Urothelium cell line (cell line): ENCODE measurements at places on chromosomes 11 and 22.
A peak's percentile ranks its signal among the peaks of the same experiment; 100 is the strongest.

- DNase-seq, result no peak
Measured at GRCh38 chr11:79520086-79520485, 79.3 kb upstream of the TENM4 start.

GRCh38 chr22:30754971-30755758, 60.5 kb downstream of the OSBP2 start:
- peak; percentile 68 for DNase-seq

- DNase-seq, result no peak
Measured at GRCh38 chr11:46721286-46721685, 2.3 kb downstream of the F2 start.

GRCh38 chr22:27714068-27714467, 87.5 kb downstream of the MN1 start:
- DNase-seq, result no peak

DNA sequence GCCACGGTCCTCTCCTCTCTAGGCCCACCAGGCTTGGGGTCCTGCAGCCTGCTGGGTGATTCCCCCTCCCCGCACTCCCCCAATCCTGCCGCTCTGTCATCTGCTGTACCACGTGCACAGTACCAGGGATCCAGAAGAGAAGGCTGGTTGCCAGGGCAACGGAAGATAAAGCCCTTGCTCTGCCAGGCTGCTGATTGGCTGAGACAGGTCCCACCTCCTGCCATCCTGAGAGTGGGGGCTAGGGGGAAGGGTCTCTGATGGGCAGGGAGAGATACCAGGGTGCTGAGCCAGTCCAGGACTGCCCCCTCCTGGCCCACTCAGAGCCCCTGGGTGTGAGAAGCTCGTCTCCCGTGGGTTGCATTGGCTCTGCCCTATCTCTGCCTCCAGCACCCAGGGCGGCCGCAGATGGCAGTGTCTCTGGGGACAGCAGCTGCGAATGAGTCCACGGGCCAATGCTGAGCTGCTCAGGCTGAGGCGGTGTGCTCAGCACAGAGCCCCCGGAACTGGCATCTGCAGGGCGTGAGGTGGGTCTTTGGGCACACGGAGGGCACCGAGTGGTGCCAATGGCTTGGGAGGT, at the start of gene SMIM45:
TSS of gene SMIM45 (plus strand) at position 253 of the 577 bp plus-strand sequence.
- DNase-seq, result no peak

DNA sequence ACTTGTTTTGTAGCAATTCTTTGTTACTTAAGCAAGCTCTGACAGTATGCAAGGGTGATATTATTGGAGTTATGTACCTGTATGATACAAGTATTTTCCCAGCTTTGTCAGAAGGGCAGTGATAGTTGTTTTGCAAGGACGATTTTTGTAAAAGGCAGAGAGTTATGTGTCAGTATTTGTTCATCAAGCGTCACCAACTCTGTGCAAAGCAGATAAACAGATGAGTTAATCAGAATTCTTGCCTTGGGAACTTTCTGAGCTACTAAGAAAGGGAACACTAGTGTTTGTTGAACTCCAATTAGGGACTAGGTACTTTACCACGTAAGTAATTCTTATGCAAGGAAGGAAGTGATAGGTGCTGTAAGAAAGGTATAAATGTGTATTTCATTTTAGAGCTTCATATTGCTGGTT, 1.4 kb downstream of the USP47 start:
- no peak for DNase-seq

GRCh38 chr11:16893456-16894066, 120.7 kb downstream of the PLEKHA7 start:
- no peak for DNase-seq

DNA sequence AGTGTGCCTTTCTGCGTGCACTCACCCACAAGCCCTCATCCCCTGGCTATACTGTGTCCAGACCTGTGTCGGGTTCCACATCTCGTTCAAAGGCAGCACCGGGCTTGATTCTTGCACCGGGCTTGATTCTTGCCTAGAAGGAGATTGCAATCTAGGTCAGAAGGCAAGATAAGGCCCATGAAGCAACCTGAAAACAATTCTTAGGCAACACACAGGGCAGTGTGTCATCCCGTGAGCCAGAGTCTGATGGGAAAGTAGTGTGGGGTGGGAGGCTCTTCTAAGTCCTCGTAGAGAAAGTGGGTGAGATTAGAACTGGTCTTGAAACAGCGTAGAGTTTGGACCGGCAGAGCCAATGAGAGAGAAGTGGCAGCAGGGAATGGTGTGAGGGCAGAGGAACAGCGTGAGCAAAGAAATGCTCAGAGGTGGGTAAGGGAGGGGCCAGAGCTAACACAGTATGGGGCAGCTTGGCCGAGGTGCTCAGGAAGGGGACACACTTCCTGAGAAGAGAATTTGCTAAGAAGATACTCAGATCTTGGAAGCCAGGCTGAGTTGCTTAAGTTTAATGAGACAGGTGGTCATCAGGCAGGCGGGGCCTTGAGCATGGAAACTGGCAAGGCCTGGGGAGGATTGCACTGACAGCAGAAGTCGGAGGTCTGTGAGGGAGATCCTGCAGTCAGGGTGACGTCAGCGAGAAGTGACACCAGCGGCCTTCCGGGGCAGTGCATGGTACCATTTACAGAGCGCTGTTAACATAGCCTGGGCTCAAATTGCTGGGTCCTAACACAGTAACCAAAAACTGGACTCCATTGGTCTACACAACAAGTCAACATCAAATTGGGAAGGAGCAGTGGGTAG, 40.7 kb upstream of the DKK3 start:
- no peak for DNase-seq

DNA sequence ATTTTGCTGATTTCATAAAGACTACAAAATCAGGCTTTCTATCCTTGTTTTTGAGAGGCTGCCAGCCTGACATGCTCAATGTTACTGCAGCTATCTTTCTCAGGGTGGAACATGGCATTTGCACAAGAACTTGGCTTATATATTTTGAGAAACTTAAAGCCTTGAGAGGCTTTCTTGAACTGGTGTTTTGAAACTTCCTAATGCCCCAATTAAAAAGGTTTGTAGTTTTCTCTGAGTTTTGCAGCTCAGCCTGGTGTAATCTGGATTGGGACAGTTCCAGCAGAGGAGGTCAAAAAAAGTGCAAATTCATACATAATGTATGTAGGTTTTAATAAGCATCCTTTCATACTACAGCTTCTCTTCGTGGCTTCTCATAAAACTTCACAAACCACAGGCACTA, 223.4 kb downstream of the FAM76B start:
- DNase-seq, result no peak

- no peak for DNase-seq
Measured at GRCh38 chr11:271319-271715, 6.9 kb upstream of the NLRP6 start.

GRCh38 chr22:39095971-39096370, 1.1 kb upstream of the APOBEC3H start:
- no peak for DNase-seq

- no peak for DNase-seq
Measured at GRCh38 chr22:43745783-43746356, 66.2 kb downstream of the EFCAB6 start.

DNA sequence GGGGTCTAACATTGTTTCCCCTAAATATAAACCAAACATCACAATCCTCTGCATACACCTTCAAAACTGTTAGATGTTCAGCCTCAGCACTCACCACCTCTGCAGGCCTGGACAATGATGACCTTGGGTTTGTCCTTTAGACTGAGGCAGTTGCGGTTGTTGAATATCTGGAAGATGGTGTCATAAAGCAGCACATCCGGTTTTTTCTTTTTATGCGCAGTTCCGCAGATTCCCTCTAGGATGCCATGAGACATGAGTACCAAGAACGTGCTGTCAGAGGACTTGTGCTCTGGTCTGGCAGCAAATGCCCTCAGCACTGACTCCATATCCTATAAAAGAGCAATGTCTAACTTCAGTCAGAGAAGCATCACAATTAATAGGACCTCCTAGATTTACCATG, 22.8 kb downstream of the CASP5 start:
- DNase-seq, result peak; percentile 58

- DNase-seq, result no peak
Measured at GRCh38 chr11:120603071-120603470, 91.5 kb downstream of the GRIK4 start.

DNA sequence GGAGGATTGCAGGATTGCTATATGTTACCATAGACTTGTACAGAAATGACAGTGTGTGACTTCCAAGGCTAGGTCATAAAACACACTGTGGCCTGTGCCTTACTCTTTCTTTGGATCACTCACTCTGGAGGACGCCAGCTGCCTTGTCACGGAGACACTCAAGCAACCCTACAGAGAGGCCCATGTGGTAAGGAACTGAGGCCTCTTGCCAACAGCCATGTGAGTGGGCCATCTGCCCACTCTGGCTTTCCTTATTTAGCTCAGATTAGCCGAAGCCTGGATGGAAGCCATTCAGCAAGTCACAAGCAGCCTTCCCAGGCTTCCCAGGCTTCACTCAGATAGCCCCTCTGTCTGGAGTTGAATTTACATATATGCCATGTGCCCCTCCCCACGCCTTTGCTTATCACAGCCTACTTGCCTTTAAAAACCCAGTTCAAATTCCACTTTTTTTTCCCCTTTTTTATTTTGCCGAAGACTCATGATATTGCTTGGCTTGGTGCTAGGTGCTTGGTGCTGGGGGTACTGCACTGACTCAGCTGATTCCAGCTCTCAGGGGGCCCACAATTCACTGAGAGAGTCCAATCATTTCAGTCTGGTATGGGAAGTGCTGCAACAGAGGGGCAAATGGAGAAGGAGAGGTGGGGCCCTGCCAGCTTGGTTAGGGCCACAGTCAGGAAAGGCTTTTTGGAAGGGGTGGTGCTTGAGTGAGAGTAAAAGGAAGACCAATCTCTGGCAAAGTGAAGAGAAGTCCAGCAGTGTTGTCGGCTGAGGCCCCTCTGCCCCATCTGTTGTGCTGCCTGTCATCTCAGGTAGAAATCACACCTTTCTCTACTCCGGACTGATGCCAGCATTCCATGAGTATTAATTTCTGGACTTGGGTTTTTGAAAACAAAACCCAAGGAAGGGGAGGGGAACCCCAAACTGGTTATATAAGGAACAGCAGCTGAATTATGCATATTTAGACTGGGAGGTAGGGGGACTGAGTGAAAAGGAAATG, 14.5 kb upstream of the P4HA3 start:
- DNase-seq, result no peak

DNA sequence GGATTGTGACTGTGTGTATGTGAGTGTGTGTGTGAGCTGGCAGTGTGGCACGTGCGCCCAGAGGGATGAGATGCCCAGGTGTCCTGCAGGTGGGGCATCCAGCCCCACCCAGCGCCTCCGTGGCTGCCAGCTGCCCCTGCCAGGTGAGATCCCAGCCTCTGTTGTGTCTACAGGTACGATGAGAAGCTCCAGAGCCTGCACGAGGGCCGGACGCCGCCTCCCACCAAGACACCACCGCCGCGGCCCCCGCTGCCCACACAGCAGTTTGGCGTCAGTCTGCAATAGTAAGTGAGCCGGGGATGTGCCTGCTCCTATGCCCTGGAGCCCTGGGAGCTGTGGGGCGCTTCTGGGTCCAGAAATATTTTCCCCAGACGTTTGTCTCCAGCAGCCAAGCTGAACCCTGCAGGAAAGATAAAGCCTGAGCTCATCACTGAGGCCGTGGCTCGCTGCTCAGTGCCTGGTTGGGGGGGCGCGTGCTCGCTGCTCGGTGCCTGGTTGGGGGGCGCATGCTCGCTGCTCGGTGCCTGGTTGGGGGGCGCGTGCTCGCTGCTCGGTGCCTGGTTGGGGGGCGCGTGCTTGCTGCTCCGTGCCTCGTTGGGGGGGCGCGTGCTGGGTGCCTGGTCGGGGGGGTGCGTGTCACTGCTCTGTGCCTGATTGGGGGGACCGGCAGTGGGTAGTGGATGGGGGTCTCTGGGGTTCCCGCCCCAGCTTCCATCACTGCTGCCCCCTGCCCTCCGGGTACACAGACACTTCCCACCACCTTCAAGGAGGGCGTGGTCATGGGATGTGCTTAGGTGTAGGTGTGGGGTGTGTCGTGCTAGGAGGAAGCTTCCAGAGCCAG, 73.2 kb downstream of the ARHGAP8 start:
- no peak for DNase-seq

DNA sequence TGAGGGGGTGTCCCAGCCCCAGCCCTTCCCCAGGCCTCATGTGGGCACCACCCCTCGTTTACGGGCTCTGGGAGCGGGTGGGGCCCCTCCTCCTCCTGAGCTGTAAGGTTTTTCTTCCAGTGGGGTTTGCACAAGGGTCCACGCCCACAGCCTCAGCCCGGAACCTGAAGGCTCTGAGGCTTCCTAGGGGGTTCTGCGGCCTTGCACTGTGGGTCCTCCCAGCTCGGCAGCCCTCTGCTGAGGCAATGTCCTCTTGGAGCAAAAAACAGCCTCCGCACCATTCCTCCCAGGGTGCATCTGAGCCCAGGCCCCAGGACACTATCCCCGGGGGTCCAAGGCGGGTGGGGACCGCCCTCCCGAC, 14.1 kb downstream of the H19 start:
- DNase-seq, result no peak

- DNase-seq, result no peak
Measured at GRCh38 chr11:109264128-109264527, 157.9 kb upstream of the C11orf87 start.

DNA sequence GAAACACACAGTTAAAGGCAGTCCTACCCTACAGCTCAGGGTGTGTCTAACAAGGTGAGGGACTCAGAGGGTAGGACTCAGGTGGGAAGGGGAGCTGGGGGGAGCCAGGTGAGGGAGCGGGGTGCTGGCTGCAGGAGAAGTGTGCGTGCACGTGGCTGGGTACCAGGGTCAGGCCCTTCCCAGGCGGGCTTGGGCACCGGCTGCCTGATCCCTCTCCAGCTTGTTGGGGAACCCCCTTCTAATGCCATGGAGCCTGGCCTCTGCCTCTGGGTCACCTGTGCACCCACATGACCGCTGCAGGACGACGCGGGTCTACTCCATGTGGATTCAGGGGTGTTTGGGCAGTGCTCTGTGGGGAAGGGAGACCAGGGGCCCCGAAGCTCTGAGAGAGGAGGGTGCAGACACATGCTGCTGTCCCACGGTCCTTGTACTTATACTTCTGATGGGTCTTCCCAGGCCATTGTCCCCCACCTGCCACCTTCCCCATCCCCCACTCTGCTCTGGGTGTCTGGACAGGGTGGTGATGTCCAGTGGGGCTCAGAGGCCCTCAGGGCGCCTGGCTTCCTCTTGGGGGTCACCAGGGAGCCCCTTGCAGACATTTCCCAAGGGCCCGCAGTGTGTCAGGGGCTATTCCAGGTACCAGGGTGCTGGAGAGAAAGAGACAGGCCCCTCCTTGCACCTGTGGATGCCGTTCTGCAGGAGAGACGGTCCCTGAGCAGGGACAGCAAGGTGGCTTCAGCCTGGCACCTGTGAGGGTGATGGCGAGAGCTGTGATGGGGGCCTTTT, 10.4 kb upstream of the MRGPRD start:
- no peak for DNase-seq

DNA sequence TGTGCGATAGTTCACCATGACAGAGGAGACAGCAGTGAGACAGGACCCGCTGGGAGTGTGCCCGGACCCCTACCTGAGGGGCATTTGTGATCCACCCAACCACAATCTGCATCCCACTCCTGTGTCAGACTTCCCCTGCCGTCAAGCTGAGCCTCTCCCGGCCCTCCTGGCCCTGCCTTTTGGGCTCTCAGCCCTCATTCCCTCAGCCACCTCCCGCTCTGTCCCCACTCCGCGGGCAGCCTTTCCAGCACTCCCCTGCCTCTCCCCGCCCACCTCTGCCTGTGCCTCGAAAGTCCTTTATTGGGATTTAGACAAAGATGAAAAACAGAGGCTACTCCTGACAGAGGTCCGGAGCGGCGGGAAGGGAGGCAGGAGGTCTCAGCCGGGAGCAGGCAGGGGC, 4.2 kb downstream of the NFAM1 start:
- DNase-seq, result no peak
